ENCODE measurements at places on chromosomes 11 and 22.
A peak's percentile ranks its signal among the peaks of the same experiment; 100 is the strongest.

DNA sequence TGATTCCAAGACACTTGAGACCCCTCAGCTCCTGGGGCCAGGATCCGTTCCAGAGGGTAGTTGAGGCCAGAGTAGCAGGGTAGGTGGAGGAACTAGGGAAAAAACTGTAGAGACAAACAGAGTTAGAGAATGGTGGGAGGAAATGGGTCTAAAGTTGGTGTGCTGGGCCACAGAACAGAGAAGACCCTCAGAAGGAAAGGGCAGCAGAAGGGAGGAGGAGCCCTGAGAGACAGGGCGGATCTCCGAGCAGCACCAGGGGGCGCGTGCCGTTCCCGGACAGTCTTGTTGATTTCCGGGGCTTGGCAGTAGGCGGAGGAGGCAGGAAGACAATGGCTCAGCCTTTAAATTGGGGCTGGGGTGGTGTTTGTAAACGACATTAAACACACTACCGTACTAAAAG, 2.4 kb upstream of the CECR2 start:
- peak; percentile 37 for DNase-seq

GRCh38 chr11:95720195-95720594, 69.4 kb downstream of the FAM76B start:
- no peak for DNase-seq

GRCh38 chr11:88337987-88338668, 592 bp upstream of the CTSC start:
- peak; percentile 57 for DNase-seq

GRCh38 chr11:61140416-61140815, 20.8 kb downstream of the VPS37C start:
- no peak for DNase-seq

GRCh38 chr11:112564228-112564955, 303.7 kb upstream of the PLET1 start:
- DNase-seq = peak; percentile 72

- DNase-seq = no peak
Measured at GRCh38 chr22:28379951-28380350, 299.7 kb downstream of the TTC28 start.

- DNase-seq = no peak
Measured at GRCh38 chr22:45238957-45239680, 1.6 kb downstream of the KIAA0930 start.

GRCh38 chr11:87437844-87438223, 400.1 kb downstream of the TMEM135 start:
- DNase-seq = no peak

- no peak for DNase-seq
Measured at GRCh38 chr11:108551651-108552462, 41.7 kb downstream of the EXPH5 start.

GRCh38 chr11:96272529-96273222, 70.3 kb downstream of the MAML2 start:
- peak; percentile 42 for DNase-seq

GRCh38 chr22:29215012-29215860, 9.5 kb downstream of the EMID1 start:
- DNase-seq = no peak

DNA sequence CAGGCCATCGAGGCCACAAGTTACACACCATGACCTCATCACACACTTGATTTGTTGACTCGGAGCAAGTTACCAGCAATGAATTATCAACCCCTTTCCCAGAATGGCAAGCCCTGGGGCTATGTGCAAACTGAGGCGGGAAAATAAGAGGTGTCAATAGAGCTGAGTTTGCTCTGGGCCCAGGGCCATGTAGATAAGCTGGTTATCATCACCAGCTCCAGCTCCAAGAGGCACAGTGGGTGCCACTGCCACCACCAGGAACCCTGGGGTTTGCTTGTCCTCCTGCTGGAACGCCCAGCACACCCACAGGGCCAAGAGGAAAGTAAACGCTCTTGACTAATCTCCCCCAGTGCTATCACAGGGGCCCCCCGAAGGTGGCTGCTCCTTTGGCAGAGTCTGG, 13.0 kb upstream of the VPS37C start:
- DNase-seq = no peak

DNA sequence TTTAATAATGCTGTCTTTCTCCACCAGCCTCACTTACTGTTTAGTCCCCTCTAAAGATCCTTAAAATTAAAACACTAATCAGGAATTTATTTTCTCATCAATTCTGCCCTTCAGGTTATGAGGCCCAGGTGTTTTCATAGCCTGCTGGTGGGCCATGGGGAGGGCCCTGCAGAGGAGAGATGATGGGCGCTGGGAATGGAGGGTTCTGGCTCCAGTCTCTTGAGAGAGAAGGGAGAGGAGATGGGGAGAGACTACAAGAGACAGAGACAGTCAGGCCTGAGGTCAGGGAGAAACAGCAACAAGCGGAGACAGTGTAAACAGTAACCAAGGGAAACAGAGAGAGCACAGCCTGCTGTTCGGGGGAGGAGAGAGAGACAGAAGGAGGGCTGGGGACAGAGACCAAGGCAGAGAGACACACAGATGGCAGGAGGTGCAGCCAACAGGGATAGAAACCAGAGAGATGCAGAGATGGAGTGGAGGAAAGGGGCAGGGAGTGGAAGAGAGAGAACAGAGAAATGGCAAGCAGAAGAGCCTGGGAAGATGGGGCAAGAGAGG, 187.3 kb upstream of the SYT13 start:
- no peak for DNase-seq

- DNase-seq = no peak
Measured at GRCh38 chr11:46339816-46340215, 7.4 kb upstream of the DGKZ start.

GRCh38 chr11:123611698-123612097, 42.7 kb downstream of the SCN3B start:
- DNase-seq = no peak

GRCh38 chr11:12150831-12151382, 40.5 kb downstream of the MICAL2 start:
- DNase-seq = no peak

GRCh38 chr11:126267650-126268049, 1.0 kb downstream of the SRPRA start:
- no peak for DNase-seq

- DNase-seq = no peak
Measured at GRCh38 chr22:46935506-46936377, 173.3 kb downstream of the TBC1D22A start.

- no peak for DNase-seq
Measured at GRCh38 chr22:43225609-43226008, 38.7 kb upstream of the TTLL12 start.

Data from right hindlimb (tissue), 1 donor.